ENCODE measurements at places on chromosomes 4 and X. TPM values are rescaled to one million over a fixed set of nuclear protein-coding genes. Genes with fewer than 3 reads are reported as not detected.

GRCh38 chr4:144658903-144659302 is 12.9 kb downstream of the HHIP start:
- no peak overlapping the region for H3K4me3 ChIP-seq
- H3K36me3 ChIP-seq: no peaks in the 10 kb centered on the region
- DNase-seq: no peak
- no peaks in the 10 kb centered on the region for H3K4me1 ChIP-seq
- no peak overlapping the region for H3K27ac ChIP-seq

GRCh38 chrX:16848541-16848940 is 21.6 kb downstream of the RBBP7 start:
- no peak for DNase-seq
- no peak overlapping the region for H3K27ac ChIP-seq
- no peaks in the 10 kb centered on the region for H3K36me3 ChIP-seq
- H3K27me3 ChIP-seq: no peaks in the 10 kb centered on the region
- H3K4me3 ChIP-seq: no peak overlapping the region
- no peaks in the 10 kb centered on the region for H3K4me1 ChIP-seq

DNA sequence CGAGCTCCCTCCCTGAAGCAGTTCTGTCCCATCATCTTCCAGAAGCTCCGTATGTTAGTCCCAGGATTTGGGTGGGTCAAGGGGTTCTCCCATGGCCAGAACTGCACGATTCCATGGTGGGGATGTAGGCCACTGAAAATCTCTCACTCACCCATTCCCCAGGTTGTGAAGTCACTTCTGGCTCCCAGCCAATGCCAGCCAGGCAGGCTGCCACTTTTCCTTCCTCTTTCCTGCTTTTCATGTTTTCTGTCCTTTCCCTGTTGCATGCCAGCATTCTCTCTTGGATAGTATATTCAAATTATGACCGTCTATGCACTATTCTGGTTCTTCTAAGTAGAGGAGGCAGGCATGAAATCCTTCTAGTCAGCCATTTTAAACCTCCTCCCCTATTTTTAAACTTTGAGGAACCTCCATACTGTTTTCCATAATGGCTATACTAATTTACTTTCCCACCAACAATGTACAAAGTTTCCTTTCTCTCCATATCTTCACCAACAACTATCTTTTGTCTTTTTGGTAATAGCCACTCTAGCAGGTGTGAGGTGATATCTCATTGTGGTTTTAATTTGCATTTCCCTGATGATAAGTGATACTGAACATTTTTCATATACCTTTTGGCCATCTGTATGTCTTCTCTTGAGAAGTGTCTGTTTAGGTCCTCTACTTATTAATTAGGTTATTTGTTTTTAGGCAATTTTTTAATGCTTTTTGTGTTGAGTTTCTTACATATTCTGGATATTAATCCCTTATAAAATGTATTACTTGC is 182.1 kb upstream of the TET2 start:
- no peak overlapping the region for H3K4me3 ChIP-seq
- no peaks in the 10 kb centered on the region for H3K27me3 ChIP-seq
- H3K4me1 ChIP-seq: no peaks in the 10 kb centered on the region

DNA sequence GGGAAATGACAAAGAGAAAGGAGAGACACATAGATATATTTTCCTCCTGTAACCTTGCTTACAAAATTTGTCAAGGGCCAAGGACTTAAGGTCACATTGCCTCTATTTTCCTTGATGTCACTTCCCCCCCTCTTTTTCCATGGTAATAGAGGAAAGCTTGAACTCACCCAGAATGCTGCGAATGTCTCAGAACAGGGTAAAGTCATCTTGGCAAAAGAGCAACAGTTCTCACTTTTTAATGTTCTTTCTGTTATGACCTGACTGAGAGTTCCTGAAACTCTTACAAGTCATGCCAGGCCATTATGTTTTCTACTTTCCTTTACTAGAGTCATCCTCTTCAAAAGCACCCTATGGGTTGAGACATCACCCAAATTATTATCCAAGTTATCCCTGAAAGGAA is 50.7 kb upstream of the PRDM5 start:
- no peaks in the 10 kb centered on the region for H3K4me1 ChIP-seq
- DNase-seq: no peak
- H3K27ac ChIP-seq: no peak overlapping the region

DNA sequence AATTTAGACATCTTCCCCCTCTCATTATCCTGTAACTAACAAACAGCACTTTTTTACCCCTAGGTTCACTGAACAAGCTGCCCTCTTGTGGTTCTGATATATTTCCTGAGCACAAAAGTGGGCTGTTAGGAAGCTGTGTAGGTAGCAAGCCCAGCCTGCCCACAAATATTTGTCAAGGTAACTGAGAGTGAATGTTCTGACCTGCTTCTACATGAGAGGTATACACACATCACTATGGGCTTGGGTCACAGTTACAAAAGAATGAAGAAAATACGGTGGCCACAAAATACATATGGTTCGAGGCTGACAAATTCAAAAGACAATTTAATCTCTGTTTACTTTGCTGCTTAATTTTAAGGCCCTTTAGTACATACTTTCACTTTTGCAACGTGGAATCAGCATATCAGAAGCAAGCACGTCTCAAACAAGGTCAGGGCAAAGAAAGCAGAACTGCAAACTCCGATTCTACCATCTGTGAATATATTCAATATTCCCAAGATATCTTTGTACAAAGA is 78.7 kb downstream of the RBM47 start:
- H3K27me3 ChIP-seq: no peaks in the 10 kb centered on the region
- no peak for DNase-seq
- H3K4me1 ChIP-seq: peaks cover 62% of the 10 kb centered on the region
- H3K4me3 ChIP-seq: peak overlapping the region; percentile 20
- no peaks in the 10 kb centered on the region for H3K36me3 ChIP-seq

GRCh38 chr4:26468977-26469376 is 21.3 kb downstream of the CCKAR start:
- no peaks in the 10 kb centered on the region for H3K27me3 ChIP-seq
- no peaks in the 10 kb centered on the region for H3K36me3 ChIP-seq
- DNase-seq: no peak
- no peak overlapping the region for H3K27ac ChIP-seq
- H3K4me3 ChIP-seq: no peak overlapping the region
- no peaks in the 10 kb centered on the region for H3K4me1 ChIP-seq

DNA sequence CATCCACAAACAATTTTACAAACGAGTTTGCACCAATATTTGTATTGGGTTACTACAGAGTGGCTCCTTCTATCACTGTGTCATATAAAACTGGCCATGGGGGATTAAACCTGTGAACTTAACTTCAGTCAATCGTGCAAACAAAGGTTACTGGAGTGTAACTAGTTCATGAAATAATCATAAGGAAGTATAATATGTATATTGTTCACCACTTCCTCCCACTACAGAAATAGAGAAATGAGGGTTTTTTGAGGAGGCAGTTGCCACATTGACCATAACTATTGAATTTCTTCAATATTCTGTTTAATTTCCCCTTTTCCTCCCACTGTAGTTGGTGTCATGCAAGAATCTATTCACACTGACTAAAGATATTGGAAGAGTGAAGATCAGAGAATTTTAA is at the start of gene GPR82:
Gene GPR82 (plus strand): TSS at position 356 of the 400 bp plus-strand sequence. CDS start 2,846 bp downstream, outside the sequence.
- DNase-seq: no peak
- no peak within 1 kb of the TSS for H3K4me3 ChIP-seq
- no peaks in the 10 kb centered on the region for H3K4me1 ChIP-seq
- H3K27ac ChIP-seq: no peak within 1 kb of the TSS

DNA sequence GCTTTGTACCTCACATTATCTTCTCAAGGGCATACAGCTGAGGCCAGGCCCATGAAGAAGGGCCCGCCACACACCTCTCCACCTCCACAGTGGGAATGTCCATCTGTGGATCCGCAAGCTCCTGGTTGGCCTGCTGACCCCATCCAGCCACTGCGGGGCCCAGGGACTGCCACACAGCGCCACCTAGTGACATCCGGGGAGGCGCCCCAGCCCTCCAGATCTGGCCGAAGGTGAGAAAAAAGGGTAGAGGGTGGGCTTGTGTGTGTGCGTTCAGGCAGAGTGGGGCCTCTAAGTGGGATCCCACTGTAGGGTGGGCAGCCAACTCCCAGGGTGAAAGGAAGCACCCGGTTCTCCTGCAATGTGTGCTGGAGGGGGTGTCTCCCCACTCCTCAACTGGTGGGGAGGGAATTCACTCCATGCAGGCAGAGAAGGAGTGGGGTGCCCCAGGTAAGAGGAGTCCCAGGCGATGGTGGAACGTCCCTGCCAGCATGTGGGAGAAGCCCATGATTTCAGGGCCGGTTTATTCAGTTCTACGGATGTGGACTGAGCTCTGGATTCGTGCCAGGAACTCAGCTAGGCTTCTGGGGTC is 117.3 kb downstream of the ENPP6 start:
- peaks cover 28% of the 10 kb centered on the region for H3K4me1 ChIP-seq
- no peak overlapping the region for H3K4me3 ChIP-seq
- peak; percentile 80 for DNase-seq
- H3K36me3 ChIP-seq: no peaks in the 10 kb centered on the region
- H3K27ac ChIP-seq: no peak overlapping the region

DNA sequence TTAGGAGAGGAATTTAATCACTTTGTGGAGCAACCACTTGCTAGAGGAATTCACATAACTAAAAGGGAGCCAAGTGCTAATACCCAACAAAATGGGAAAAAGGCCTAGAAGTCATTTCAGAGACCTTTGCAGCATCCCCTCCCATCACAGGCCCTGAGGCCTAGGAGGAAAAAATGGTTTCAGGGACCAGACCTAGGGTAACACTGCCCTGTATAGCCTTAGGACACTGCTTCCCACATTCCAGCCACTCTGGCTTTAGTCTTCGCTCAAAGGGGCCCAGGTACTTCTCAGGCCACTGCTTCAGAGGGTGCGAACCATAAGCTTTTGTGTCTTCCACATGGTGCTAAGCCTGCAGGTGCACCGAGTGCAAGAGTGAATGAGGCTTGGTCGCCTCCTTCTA is 19.1 kb downstream of the SPANXN2 start:
- no peaks in the 10 kb centered on the region for H3K27me3 ChIP-seq
- H3K36me3 ChIP-seq: no peaks in the 10 kb centered on the region
- no peak overlapping the region for H3K4me3 ChIP-seq

DNA sequence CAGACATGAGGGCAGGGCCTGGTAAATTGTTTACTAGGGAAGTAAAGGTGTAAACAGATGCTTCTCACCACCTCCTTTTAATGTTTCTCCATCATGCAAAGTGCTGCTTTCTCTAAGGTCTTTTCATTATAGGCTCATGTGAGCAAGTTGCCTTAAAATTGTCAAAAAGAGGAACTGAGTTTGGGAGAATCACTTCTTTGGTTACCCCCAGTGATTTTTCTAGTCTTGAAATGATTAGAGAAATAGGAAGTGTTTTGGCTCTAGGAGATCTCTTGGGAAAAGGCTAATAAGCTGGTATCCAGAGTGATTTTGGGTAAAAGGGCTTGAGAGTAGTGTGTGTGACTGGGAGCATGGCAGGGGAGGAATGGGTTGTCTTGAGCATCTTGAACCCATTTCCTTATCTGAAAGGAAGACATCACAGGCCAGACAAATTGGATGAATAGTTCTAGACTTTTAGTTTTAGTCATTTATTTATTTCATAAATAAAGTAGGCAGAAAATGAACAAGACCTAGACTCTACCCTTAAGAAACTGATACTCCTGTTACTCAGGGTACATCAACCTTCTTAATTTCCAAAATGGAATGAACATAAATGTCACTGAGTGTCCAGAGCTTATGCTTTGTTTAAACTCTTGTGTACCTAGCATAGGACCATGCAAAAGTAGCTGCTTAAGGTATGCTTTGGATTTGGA is 14.2 kb downstream of the GRPR start:
- H3K4me3 ChIP-seq: no peak overlapping the region
- H3K27ac ChIP-seq: no peak overlapping the region
- no peaks in the 10 kb centered on the region for H3K4me1 ChIP-seq
- DNase-seq: no peak
- H3K27me3 ChIP-seq: no peaks in the 10 kb centered on the region

DNA sequence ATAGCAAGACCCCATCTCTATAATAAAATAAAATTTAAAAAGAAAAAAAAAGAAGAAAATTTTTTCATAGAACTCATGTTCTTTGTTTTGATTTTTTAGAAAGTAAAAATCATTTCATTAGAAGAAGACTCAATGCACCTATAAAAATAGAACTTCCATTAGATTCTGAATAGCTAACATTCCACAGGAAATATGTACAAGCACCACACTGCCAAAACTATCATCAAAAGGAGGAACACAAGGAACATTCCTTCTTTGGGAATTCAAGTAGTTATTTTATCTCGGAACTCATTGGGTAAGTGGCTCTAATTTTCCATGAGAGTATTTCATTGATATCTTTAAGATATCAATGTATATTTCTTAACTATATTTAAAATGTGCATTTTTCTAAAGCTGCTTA is 157.6 kb downstream of the CAMK2D start:
- no peaks in the 10 kb centered on the region for H3K36me3 ChIP-seq
- no peak overlapping the region for H3K4me3 ChIP-seq
- H3K27me3 ChIP-seq: no peaks in the 10 kb centered on the region
- DNase-seq: no peak
- no peaks in the 10 kb centered on the region for H3K4me1 ChIP-seq
- H3K27ac ChIP-seq: no peak overlapping the region

DNA sequence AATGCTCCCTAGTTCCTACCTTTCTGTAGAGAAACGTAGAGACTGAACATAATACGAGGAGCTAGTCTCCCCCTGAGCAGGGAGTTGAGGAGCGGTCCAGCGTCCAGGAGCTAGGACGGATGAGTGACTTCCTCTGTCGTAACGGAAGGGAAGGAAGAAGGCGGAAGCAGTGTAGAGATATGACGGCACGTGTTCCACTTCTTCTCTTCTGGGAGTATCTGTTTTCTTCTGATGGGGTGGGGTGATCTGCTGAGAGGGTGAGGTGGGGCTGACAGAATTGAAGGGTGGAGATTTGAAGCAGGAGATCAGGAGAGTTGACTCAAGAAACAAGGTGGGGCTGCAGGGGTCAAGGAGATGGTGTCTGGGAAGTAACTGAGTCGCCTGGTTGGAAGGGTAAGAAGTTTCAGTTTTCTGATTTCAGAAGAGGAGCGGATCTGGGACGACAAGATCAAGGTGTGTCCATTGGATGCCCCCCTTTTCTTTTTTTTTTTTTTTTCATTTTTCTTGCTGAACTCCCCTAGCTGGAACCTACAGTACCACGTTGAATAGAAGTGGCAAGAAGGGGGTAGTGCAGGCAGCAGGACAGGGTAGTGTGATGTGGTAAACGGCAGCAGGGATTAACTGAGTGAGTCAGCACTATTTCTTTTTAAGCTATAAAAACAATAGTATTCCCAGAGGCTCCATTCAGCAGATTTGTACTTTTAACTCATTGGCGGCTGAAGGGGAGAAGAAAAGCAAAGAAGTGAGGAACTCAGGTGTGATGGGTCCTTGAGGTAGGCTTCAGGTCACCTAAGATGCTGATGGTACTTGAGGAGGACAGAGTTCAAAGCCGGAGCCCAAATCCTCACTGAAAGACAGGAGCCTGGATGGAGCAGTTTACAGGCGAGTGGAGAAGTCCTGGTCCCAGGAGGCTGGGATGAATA is 50.8 kb upstream of the SETD7 start:
- H3K4me1 ChIP-seq: no peaks in the 10 kb centered on the region
- no peaks in the 10 kb centered on the region for H3K27me3 ChIP-seq
- H3K27ac ChIP-seq: no peak overlapping the region
- H3K36me3 ChIP-seq: no peaks in the 10 kb centered on the region
- no peak for DNase-seq

- H3K36me3 ChIP-seq: no peaks in the 10 kb centered on the region
- no peak within 1 kb of the TSS for H3K27ac ChIP-seq
- H3K4me1 ChIP-seq: no peaks in the 10 kb centered on the region
- H3K27me3 ChIP-seq: no peaks in the 10 kb centered on the region
- no peak for DNase-seq
Measured at GRCh38 chrX:12138361-12139313, at the start of gene FRMPD4. TSS of gene FRMPD4 (plus strand) at chrX:12138473. CDS start at chrX:12138972, 499 bp downstream.

The GUF1 gene
- 10.5 TPM for total RNA-seq

The ALB gene
- total RNA-seq: 79,939 TPM

The GRSF1 gene
- total RNA-seq: 42.2 TPM

The NXF3 gene
- 0.37 TPM for total RNA-seq

The INPP4B gene
- total RNA-seq: 1.5 TPM

The CLDN2 gene
- 42.9 TPM for total RNA-seq

The GLRA2 gene
- total RNA-seq: not detected

The UGT2B28 gene
- not detected for total RNA-seq

The SERTM2 gene
- 10.4 TPM for total RNA-seq

The PLK4 gene
- total RNA-seq: 0.88 TPM
